Hematopoietic multipotent progenitor cell treated with erythropoietin and hydrocortisone succinate and interleukin-3 and kit ligand, for 4 days (in vitro differentiated cells): ENCODE measurements at places on chromosomes 6 and 20.

- no peak for DNase-seq
Observed at GRCh38 chr20:63840405-63840828, 9.4 kb upstream of the ZBTB46 start.

DNA sequence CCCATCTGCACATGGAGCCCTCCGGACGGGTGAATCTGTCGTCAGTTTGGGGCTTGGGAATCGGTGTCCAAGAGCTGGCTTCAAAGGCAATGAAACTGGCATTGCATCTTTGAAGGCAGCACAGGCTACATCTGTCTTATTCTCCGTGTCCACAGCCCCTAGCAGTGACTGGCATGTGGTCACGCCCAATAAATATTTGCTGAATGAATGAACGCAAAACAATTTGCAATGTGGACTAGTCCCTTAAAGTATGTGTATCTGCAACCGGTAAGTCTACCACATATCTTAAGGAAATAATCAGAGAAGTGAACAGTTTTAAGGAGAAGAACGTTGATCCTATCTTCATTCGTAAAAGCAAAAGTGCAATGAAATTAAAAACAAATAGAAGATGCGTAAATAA lies 8.0 kb upstream of the PMEPA1 start:
- no peak for DNase-seq

DNA sequence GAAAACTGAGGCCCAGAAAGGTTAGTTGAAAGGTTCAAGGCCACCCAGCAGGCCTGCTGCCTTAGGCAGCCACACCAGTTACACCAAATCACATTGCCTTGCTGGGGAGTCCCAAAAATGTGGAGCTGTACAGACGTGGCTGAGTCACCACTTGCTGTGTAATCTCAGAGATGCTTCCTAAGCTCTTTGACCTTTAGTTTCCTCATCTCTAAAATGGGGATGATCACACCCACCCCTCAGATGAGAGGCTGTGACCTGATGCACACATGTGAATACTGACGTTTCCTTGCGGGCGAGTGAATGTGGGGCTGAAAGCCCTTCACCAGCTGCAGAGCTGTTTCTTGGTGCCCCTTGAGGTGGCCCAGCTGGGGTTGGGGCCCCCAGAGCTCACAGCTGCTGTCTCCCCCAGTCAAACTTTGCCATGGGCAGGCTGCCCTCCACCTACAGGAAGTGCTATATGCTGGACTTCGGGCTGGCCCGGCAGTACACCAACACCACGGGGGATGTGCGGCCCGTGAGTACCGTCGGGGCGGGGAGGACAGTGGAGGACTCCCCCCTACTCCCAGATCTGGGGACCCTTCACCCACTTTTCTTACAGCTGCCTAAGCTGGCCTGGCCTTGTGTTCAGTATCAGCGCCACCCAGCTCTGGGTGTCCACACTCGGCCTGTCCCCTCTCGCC lies 11.0 kb downstream of the TTBK1 start:
- no peak for DNase-seq

DNA sequence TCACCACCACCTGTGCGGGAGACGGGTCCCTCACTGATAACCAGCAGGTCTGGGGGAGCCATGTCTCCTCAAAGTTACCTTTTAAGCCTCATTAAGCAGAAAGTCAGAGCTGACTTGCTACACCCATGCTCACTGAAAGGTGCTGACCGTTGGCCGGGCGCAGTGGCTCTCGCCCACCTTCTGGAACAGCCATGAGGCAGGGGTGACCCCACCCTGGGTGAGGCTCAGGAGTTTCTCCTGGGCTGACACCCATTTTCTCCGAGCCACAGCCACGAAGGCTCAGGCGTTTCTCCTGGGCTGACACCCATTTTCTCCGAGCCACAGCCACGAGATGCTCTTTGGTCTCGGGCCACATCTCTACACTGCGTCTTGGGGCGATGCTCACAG lies 10.2 kb downstream of the BHLHE23 start:
- no peak for DNase-seq
